Germinal center (tissue), 1 donor: ENCODE measurements at places on chromosomes 12 and 14.
A peak's percentile ranks its signal among the peaks of the same experiment; 100 is the strongest.

GRCh38 chr14:31410048-31410650 lies 10.2 kb downstream of the HEATR5A start:
- DNase-seq, result peak; percentile 24

DNA sequence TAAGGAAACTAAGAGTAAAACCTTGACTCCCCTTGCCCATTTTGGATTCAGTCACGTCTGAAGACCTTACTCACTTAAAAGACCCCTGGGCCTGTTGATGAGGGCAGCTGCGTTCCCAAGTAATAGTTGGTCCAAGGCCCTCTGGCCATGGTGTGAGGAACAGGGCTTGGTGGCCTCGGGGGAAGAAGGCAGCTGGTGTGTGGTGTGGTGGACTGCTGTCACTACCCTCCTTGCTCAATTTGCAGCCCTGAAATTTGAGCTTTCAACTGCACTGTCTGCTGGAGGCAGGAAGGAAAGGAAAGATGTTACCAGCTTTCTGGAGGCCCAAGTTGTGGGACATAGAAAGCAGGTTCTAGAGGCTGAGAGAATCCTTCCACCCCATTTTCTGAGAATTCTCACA lies 128.2 kb downstream of the SLC38A6 start:
- no peak for DNase-seq

- peak; percentile 10 for DNase-seq
Measured at GRCh38 chr14:73887694-73888459, 1.2 kb downstream of the ZNF410 start.

DNA sequence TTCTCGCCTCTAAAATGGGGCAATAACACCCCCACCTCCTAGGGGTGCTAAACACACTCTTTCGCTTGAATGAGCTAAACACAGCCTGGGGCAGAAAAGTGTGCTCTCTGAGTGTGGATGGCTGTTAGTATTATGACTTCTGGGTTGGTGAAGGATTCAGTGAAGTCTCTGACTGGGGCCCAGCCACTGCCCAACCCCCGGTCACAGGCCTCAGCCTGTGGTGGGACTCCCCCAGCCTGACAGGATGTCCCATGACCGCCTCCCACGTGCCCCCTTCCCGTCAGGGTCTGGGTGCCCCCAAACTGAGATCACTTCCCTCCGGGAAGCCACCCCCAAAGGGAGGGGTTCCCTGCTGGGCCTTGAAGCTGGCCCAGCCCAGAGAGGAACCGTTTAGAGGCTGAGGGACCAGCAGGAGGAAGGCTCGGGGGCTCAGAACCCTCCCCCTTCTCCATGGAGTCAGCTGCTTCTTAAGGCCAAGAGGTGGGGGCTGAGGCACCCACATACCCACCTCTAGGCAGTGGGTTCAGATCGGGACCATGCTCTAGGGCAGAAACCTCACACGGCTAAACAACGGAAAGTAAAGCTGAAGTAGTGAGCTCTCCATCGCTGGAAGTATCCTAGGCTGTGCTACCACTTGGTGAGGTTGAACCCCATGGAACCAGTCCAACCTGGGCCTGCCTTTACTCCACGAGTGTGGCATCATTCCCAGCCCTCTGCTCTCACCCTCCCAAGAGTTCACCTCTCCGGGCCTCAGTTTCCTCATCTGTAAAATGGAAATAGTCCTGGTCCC lies 13.8 kb downstream of the DTX1 start:
- peak; percentile 78 for DNase-seq

- no peak for DNase-seq
Measured at GRCh38 chr14:26595926-26596542, 1.8 kb downstream of the NOVA1 start.

DNA sequence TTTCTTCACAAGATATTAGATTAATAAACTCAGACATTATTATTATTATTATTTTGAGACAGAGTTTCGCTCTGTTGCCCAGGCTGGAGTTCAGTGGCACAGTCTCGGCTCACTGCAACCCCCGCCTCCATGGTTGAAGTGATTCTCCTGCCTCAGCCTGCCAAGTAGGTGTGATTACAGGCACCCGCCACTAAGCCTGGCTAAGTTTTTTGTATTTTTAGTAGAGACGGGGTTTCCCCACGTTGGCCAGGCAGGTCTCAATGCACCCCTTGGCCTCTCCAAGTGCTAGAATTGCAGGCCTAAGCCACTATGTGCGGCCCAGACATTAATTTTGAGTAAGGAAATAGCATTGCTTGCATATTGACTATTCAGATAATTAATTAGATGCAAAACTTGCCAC lies 554.9 kb upstream of the LRFN5 start:
- no peak for DNase-seq

DNA sequence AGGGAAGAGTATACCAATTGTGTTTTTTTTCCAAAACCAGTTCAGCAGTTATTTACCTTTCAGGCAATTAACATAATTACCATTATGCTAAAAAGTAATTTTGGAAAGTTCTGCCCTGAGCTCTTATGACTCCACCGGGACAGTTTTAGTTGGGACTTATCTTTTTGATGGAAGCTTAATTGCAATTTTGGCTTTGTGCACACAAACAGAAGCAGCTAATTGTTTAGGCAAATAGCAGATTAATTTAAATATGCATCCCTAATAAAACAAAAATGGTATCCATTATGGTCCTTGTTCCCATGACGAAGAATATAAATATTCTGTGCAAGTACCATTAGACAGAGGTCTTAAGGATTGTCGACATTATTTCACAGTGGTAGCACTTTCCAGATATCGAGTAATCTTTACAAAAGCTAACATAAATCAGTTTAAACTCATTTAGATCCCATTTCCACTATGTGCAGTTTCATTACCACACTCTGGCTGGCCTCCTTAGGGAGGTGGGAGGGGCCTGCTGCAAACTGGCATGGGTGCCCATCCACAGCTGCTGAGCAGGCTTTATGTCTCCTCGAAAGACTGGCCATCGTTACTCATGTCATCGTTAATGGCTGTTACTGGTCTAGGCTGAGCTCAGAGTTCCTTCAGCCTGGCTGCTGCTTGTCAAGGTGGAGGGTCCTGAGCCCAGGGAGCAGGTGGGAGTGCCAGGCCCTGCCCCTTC lies 68.2 kb downstream of the FBXW8 start:
- DNase-seq, result no peak

DNA sequence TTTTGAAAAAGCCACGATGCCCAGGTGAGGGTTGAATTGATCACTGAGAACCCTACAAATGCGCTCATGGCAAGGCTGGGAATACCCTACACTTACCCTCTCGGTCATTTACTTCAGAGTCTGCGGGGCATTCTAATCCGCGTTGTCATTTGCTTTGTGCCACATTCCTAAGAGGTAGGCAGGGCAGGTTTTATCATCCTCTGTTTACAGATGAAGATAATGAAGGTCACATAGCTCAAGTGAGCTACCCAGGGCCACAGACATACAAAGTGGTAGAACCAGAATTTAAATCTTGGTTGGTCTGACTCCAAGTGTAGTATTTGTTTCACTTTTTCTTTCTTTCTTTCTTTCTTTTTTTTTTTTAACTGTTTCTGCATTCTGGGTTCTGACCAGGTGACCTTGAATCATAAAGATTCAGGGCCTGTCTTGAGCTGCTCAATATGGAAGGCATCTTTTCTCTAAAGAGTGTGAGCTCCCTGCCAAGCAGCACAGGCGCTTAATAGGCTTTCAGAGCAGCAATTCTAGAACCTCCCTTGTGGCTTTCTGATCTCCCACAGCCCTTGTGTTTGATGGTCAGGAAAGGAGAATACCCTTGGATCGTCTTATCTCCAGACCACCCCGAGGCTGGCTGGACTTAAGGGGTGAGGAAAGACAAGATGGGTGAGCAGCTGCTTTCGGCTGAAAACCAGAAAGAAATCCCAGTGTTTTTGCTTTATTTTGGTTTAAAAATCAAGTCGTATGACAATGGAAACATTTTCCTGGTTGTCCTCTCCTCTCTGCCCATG lies 662 bp upstream of the BATF start:
- DNase-seq, result peak; percentile 5

GRCh38 chr12:22282283-22282682 lies 52.2 kb downstream of the ST8SIA1 start:
- no peak for DNase-seq

GRCh38 chr12:111482462-111482861 lies 76.7 kb downstream of the SH2B3 start:
- no peak for DNase-seq

DNA sequence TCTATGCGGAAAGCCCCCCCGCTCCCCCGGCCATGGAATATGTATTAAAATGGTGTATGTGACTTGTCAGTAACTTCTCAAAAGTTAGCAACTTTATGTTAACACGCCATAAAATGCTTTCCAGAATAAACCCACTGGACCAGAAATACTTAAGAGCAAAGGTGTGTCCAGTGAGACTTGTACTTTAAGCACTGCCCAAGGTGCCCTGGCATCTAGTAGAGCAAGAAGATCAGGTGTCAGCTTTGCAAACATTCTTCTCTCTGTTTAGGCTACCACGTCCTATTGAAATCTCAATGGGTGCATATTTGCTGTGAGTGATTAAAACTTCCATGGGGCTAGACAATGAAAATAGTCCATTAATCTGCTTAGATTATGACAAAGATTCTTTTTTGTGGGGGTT lies 201.2 kb downstream of the ESR2 start:
- DNase-seq, result no peak

DNA sequence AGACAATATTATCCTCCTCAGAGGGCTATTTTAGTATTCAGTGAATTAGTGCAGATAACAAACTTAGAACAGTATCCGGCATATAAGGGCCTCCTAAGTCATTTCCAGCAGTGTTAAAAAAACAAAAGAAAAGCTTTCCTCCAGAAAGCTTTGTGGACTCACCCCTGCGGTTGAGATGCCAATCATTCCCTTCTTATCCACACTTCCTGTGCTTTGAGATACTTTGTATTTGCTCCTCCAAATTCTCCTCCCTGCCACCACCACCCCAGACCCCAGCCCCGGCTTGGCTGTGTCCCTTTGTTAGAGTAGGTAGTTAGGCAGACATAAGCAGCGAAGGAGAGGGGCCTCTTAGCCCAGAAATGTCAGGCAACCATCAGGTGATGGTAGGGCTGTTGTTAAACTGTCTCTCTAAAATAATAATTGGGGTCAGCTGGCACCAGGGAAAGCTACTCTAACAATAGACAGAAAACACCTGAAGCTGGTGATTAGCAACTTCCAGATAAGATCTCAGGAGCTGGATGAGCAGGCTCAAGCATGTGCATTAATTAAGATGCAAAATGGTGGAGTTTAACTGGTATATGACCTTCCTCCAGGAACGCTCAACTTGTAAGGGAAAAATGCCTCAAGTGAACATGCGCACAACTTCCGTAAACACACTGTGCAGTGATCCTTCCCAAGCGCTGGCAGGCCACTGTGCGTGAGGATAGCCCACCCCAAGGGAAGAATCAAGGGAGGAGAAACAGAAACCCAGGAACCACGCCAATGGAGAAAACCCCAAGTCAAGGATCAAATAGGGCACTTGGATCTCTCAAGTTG lies 152.1 kb upstream of the EEA1 start:
- no peak for DNase-seq

- no peak for DNase-seq
Measured at GRCh38 chr14:22521449-22522239, 67.4 kb downstream of the DAD1 start.

DNA sequence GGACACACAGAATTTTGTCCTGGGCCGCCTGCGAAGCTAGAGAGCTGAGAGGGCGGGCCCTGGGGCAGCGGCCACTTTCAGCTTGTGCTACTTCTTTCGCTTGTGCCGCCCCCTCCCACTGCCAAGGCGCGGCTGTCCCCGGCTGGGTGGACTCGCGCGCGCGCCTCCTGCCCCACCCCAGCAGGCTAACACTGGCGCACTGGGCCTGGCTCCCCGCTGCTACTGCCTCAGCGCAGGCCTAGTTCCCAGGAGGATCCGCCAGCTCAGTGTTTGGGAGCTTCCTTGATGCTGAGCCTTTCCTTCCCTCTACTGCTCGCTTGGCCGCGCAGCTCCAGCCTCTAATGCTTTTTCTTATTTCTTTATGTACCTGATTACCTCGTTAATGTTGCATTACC lies 27.4 kb upstream of the METAP2 start:
- DNase-seq, result no peak

- DNase-seq, result no peak
Measured at GRCh38 chr12:19440916-19441315, 1.6 kb downstream of the AEBP2 start.

- DNase-seq, result no peak
Measured at GRCh38 chr12:1353451-1353850, 240.9 kb downstream of the FBXL14 start.

GRCh38 chr14:64337888-64338615 lies 43.9 kb upstream of the ESR2 start:
- peak; percentile 5 for DNase-seq

DNA sequence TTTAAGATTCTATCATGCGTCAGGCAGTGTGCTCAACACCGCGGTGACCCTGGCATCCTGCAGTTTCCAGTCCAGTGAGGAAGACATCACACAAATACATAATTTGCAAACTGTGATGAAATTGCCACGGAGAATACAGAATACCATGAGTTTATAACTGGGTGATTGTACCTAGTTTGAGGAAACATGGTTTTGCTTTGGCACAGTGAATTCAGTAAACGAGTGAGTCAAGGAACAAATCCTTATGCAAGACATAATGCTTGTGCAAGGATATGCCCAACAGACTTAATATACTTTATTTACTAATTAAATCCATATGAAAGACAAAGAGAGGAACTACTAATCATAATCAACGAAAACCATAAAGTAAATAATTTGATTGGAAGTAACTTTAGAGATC lies 311.8 kb upstream of the TMTC1 start:
- no peak for DNase-seq

DNA sequence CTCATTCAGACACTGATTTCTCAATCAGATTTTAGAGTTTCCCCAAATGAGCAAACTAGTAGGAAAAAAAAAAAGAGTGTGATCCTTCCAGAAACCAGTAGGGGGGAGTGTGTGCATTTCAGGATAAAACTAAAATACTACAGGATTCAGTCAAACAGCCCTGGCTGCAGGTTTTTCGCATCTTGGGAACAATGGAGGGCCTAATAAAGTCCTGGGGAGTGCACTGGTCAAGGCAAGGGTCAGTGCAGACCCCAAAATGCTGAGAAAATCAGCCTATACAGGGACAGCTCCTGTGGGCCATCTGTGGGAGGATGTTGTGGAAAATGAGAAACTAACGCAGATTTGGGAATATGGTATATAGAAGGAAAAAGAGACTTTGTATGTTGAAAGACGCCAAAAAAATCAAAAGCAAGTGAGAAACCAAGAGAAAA lies 22.2 kb upstream of the ABCD4 start:
- DNase-seq, result peak; percentile 36

DNA sequence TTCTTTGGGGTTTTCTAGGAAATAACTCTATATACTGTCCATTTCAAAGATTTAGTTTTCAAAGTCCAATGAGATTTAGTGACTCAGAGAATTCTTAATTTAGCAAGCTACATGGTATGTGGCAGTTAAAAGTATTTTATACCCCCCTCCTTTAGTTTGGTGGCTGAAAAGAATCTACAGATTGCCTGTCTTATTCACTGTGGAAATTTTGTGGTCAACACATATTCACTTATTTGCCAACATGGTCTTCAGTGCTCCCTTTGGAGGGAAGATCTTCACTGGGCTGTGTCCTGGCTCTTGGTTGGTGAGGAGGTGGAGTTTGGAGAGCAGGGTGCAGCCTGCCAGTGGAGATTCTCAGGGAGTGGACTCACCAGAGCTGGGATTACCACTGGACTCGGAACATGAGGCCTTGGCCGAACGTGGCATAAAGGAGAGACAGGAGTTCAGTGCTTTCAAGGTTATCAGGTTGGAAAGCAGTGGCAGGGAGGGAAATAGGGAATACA lies 39.8 kb downstream of the SAMD4A start:
- no peak for DNase-seq
